Astrocyte (in vitro differentiated cells and primary cell): ENCODE measurements at places on chromosomes 5 and 9. TPM values are rescaled to one million over a fixed set of nuclear protein-coding genes. Genes with fewer than 3 reads are reported as not detected.

DNA sequence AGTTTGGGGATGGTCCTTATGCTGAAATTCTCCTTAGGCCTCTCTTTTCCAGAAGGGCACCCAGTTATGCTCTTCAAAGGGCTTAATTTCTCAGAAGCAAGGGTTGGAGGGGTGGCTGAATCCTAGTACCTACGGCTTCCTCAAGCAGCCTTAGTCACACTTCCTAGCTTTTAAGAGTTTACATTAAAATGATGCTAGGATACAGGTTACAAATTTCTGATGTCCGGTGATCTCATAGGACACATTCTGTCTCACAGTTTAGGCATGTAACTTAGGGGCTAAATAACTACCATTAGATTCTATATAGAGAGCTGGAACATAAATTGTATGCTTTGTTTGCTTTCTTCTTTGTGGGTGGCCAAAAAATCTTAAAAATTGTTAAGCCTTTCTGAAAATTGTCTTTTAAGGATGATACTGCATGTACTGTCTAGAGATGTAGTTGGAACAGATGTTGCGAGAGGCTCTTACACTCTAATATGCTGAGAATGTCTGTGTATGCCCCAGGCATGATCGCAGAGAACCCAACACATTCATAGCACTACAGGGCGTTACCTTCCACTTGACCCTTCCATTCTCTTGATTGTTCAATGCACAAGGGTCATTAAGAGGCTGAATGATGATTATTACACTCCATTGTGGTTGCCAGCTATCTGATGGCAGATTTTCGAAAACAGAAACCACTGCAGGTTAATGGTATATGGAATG, 139.1 kb downstream of the TMEM38B start:
- H3K4me3 ChIP-seq, result no peak overlapping the region
- H3K36me3 ChIP-seq, result no peaks in the 10 kb centered on the region
- no peaks in the 10 kb centered on the region for H3K27me3 ChIP-seq

DNA sequence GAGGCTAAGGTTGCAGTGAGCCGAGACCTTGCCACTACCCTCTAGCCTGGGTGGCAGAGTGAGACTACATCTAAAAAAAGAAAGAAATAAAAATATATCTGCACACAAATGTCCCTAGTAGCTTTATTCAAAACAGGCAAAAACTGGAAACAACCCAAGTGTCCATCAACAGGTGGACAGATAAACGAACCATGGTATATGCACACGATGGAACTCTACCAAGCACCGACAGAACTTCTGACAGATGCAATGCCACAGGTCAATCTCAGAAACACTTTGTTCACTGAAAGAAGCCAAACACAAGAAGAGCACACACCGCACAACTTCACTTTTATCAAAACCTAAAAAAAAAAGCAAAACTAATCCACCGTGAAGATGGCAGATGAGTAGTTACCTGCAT, 30.4 kb downstream of the CAMSAP1 start:
- no peak for DNase-seq
- H3K27ac ChIP-seq, result no peak overlapping the region
- H3K4me1 ChIP-seq, result no peaks in the 10 kb centered on the region
- no peaks in the 10 kb centered on the region for H3K27me3 ChIP-seq
- no peaks in the 10 kb centered on the region for H3K36me3 ChIP-seq

DNA sequence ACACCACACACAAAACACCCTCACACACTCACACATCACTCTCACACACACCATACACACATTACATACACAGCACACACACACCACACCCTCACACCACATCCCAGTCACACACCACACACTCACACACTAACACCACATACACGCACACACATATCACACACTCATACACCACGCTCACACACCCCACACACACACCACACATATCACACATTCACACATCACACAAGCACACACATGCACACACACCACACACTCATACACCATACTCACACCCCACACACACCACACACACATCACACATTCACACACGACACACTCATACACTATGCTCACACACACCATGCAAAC, 543 bp upstream of the UBE2QL1 start:
- H3K27ac ChIP-seq, result no peak overlapping the region
- no peaks in the 10 kb centered on the region for H3K4me1 ChIP-seq
- H3K36me3 ChIP-seq, result no peaks in the 10 kb centered on the region

GRCh38 chr5:57719216-57719615, 236.6 kb upstream of the ACTBL2 start:
- H3K36me3 ChIP-seq, result no peaks in the 10 kb centered on the region
- H3K27ac ChIP-seq, result no peak overlapping the region
- no peak for DNase-seq
- H3K27me3 ChIP-seq, result no peaks in the 10 kb centered on the region
- no peaks in the 10 kb centered on the region for H3K4me1 ChIP-seq

GRCh38 chr5:42887097-42887496, 75.4 kb upstream of the SELENOP start:
- no peaks in the 10 kb centered on the region for H3K4me1 ChIP-seq
- no peak for DNase-seq
- no peak overlapping the region for H3K27ac ChIP-seq
- peaks cover 8% of the 10 kb centered on the region for H3K27me3 ChIP-seq
- H3K4me3 ChIP-seq, result no peak overlapping the region

The CCNO gene
- 0.19 and 0.43 TPM in 2 replicates for total RNA-seq

The ADRB2 gene
- total RNA-seq, result 0.62 and 0.64 TPM in 2 replicates

DNA sequence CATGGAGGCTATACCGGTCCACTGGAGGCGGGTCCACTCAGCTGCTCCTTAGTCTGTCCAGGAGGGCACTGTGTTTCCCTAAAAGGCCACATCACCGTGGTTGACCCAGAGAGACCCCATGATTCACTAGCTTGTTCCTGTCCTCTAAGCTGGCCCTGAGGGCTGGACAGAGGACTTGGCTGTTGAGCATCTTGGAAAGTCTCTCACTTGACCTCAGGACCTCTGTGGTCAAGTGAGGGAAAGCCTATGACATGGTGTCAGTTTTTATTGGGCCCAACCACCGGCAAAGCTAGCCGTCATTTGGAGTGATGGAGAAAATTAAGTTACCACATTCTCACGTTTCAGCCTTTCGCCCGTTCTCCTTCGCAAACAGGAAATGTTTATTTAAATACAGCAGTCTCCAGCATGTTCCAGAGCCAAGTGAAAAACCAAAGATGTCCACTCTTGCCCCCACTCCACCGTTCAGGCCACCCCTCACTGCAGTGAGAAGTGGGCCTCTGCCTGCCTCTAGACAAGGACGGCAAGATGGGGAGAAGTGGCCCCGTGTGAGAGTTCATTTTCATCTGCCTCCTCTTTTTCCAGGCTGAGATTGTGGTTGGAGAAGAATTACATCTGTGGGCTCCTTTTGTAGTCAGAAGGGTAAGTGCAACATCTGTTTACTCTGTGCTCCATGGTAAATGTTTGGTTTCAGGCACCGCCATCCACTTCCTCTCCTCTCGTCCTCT, 4.4 kb downstream of the SLIT3 start:
- DNase-seq, result peak; percentile 57
- H3K27me3 ChIP-seq, result peaks cover 3% of the 10 kb centered on the region
- no peak overlapping the region for H3K4me3 ChIP-seq
- no peak overlapping the region for H3K27ac ChIP-seq
- H3K4me1 ChIP-seq, result peaks cover 6% of the 10 kb centered on the region

DNA sequence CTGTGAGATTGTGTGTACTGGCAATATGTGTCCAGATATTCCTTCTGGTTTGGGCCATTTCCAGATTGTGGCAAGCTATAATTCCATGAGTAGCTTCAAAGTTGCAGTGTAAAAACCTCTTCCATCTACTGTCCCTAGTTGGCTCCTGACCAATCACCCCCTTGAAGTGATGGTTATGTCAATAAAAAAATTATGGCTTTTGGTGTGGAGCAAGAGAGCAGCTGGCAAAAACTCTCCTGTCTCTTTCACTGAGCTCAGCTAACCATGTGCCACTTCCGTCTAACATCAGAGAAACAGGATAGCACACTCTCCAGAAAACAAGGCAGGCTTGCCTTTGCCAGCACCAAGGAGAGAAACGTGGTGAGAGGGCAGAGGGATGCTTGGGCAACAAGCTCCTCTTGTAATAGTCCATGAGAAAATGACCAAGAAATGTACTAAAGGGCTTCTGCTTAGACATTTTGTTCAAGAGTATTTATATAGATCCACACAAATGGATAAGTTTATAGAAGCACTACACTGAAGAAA, 914.4 kb upstream of the SEMA6A start:
- H3K4me1 ChIP-seq, result no peaks in the 10 kb centered on the region
- H3K4me3 ChIP-seq, result no peak overlapping the region
- no peak overlapping the region for H3K27ac ChIP-seq
- DNase-seq, result no peak
- no peaks in the 10 kb centered on the region for H3K27me3 ChIP-seq
- H3K36me3 ChIP-seq, result no peaks in the 10 kb centered on the region

GRCh38 chr9:87519461-87519860, 21.8 kb downstream of the DAPK1 start:
- no peaks in the 10 kb centered on the region for H3K36me3 ChIP-seq
- DNase-seq, result no peak
- H3K27ac ChIP-seq, result no peak overlapping the region

DNA sequence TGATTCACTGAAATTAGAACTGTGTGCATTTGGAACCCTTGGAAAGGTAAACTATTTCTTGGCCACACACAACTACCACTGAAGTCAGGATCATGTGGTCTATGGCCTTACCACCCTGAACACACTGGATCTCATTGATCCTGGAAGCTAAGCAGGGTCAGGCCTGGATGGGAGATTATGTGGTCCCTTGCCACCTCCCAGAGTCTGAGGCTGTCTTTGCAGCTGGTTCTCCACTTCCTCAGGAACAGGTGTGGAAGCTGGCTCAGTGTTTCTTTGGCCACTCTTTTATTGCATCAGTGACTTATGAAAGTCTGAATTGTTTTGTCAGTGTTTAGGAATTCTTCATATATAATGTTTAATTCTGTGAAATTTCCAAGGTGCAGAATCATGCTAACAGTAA, 89.2 kb downstream of the TEK start:
- H3K27me3 ChIP-seq, result no peaks in the 10 kb centered on the region
- no peaks in the 10 kb centered on the region for H3K36me3 ChIP-seq
- DNase-seq, result no peak
- peaks cover 13% of the 10 kb centered on the region for H3K4me1 ChIP-seq

The DRD1 gene
- 0.14 and 0.23 TPM in 2 replicates for total RNA-seq

GRCh38 chr5:513216-514100, 10.8 kb downstream of the SLC9A3 start:
- no peaks in the 10 kb centered on the region for H3K4me1 ChIP-seq
- H3K27ac ChIP-seq, result no peak overlapping the region
- DNase-seq, result no peak
- no peaks in the 10 kb centered on the region for H3K36me3 ChIP-seq
- H3K27me3 ChIP-seq, result peaks cover 24% of the 10 kb centered on the region

The ALDH1A1 gene
- total RNA-seq, result 1.5 and 2.1 TPM in 2 replicates

GRCh38 chr9:131348631-131349521, 45.0 kb upstream of the PRRC2B start:
- H3K36me3 ChIP-seq, result no peaks in the 10 kb centered on the region
- H3K27ac ChIP-seq, result no peak overlapping the region
- DNase-seq, result no peak
- H3K27me3 ChIP-seq, result no peaks in the 10 kb centered on the region
- no peak overlapping the region for H3K4me3 ChIP-seq

DNA sequence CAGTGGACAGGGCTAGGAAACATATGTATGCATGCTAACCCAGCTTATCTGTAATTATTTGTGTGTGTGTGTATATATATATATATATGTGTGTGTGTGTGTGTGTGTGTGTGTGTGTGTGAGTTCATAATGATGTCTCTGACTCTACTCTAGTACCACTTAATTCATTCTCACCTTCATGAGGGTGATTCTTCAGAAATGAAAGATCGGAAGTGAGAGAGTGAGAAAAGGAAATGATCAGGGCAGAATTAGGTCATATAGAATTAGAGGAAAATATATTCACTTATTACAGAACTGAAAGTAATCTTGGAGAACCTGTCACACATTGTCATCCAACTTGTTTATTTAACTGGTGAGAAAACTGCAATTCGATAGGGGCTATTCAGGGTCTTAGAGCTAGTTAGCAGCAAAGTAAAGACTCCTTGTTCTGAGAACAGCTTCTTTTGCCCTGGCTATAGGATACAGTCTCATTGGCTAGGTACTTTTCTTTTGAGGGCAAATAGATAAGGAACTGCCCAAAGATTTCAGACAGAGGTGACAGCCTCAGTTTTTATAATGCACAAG, 58.8 kb downstream of the C9orf153 start:
- no peaks in the 10 kb centered on the region for H3K36me3 ChIP-seq
- no peaks in the 10 kb centered on the region for H3K4me1 ChIP-seq
- DNase-seq, result no peak
- no peak overlapping the region for H3K27ac ChIP-seq
- no peaks in the 10 kb centered on the region for H3K27me3 ChIP-seq

GRCh38 chr9:133897675-133898074, 94.4 kb downstream of the VAV2 start:
- no peaks in the 10 kb centered on the region for H3K27me3 ChIP-seq
- no peaks in the 10 kb centered on the region for H3K4me1 ChIP-seq
- no peak overlapping the region for H3K27ac ChIP-seq

DNA sequence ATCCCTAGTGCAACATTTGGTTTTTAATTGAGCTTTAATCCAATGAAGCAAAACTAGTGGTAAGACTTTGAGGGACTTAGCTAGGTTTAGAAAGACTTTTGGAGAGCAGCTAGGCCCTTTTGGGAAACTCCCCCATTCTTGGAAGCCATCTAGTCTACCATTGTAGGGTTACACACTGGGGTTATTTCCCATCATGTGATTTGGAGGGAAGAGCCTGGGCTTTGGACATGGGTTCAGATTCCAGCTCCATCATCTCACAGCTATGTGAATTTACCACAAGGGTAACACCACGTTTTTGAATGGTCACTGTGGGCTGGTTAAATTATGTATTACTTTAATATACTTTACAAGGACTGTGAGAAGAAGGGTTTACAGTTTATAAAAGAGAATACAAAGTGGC, 18.3 kb upstream of the TNFSF15 start:
- H3K36me3 ChIP-seq, result no peaks in the 10 kb centered on the region
- no peak overlapping the region for H3K4me3 ChIP-seq
- H3K27ac ChIP-seq, result no peak overlapping the region
- no peaks in the 10 kb centered on the region for H3K27me3 ChIP-seq

GRCh38 chr5:58156361-58156760, 303.5 kb downstream of the PLK2 start:
- peak; percentile 87 for DNase-seq
- H3K4me3 ChIP-seq, result no peak overlapping the region
- H3K4me1 ChIP-seq, result peaks cover 16% of the 10 kb centered on the region
- H3K36me3 ChIP-seq, result no peaks in the 10 kb centered on the region
- H3K27me3 ChIP-seq, result no peaks in the 10 kb centered on the region

GRCh38 chr9:1009101-1009707, 32.7 kb downstream of the DMRT3 start:
- no peak overlapping the region for H3K27ac ChIP-seq
- no peaks in the 10 kb centered on the region for H3K36me3 ChIP-seq
- H3K27me3 ChIP-seq, result peaks cover 3% of the 10 kb centered on the region
- no peaks in the 10 kb centered on the region for H3K4me1 ChIP-seq

The PDZD2 gene
- 6.5 and 10.3 TPM in 2 replicates for total RNA-seq

The C9 gene
- 0.07 TPM in 1 of 2 replicates, not detected in the other for total RNA-seq
